ENCODE measurements at places on chromosomes 4 and X.

- no peak for DNase-seq
These were observed 52.0 kb downstream of the SORCS2 start for GRCh38 chr4:7244331-7244665.

- DNase-seq: no peak
These were observed 14.0 kb downstream of the CXCL2 start for GRCh38 chr4:74084984-74085383.

GRCh38 chrX:31500921-31501320 is 429.1 kb upstream of the FTHL17 start:
- DNase-seq: peak; percentile 78

GRCh38 chr4:183014361-183015084 is 84.5 kb upstream of the WWC2 start:
- DNase-seq: no peak

Measured in fibroblast of lung (primary cell).